ENCODE measurements at places on chromosomes 6 and 20.
A peak's percentile ranks its signal among the peaks of the same experiment; 100 is the strongest.

DNA sequence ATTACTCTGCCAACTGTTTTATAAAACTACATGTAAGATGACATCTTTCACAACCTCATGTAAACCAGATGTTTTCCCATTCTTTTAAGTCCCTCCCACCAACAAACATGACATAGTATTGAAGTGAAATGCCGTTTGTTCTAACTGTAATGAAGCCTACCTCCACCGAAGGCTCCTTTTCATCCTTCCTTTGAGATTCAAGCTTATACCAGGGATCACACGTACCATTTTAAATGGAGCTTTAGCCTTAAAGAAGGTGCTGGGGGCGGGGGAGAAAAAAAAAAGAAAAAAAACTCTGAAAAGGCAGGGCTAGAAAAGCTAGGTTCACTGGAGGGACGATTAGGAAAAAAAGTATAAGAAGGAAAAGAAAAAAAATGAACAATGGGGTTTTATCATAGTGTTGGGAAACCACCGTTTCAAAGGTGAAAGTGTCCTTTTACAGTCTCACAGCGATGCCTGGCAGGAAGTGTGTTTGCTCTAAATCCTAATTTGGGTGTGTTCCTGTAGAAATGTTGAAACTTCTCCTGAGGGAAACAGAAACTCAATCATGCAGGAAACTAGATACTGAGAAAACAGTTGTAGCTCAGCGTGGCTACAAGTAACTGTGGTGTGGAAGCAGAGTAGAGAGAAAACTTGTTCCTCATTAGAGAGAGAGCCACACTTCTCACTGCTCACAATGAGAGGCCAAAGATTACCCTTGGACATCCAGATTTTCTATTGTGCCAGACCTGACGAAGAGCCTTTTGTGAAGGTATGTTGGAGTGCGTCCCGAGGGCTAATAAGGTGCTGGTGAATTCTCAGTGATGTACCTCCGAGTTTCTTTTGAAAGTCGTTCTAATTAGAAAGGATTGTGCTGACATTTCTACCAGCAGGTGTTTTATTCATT, 37.6 kb upstream of the HINT3 start:
- peak; percentile 23 for DNase-seq

DNA sequence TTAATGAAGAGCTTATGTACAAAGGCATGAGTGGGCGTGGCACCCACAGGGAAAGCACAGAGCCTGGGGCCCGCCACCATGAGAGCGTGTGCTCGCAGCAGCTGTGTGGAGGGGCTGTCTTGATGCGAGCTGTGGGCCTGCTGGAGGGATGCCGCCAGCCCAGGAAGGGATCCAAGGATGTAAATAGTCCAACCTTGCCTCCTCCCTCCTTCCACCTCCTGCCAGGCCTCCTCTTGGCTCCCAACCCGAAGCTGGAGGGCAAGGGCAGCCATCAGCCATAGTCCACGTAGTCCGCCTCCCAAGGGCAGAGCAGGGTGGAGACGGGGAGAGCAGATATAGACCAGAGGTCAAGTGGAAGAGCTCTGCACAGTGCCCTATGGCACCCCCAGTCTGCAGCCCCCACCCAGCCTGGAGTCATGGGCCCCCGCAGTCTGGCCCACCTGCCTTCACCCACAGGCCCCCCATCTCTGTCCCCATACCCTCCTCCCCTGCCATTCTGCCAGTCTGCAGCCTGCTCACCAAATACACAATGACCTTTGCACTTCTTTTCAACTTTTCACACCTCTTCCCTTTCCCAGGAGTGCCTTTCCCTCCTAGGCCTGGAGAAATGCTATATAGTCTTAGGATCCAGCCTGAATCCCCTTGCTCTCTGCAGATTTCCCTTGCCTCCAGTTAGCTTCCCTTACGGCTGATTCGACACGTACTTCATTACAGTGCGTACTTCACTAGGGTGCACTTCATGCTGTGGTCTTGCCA, 77.1 kb downstream of the SHLD1 start:
- no peak for DNase-seq

DNA sequence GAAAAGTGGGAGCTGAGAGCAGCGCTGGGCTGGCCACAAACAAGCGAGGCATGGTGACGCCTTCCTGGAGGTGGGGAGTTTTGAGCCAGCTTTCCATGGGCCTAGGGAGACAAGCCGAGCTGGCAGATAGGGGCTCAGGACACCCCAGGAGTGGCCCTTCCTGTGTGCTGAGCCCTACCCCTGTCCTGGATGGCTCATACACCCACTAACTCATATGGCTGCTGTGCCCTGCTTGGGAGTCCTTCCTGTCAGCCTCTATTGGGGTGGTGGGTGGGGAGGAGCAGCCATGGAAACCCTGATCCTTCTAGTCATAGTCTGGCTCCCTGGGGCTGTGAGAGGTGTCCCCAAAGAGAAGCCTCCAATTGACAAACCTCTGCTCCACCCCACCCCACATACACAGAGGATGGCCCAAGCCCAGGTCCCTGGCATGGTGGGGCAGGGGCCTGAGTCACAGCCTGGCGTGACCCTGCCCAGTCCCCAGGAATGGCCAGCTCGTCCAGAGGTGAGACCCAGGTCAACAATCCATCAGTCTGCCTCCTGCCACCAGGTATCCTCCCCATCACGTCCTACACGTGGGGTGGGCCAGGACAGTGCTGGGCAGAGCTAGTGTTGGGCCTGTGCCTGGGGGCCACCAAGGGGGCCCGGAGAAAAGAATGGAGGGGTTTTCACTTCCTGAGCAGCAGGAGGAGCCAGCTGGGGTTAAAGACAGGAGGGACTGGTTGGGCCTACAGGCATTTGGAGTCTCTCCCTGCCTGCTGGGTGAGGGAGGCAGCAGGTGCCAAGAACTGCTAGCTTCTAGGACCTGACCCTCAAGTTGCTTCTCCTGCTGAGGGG, 52.2 kb downstream of the MRPL14 start:
- DNase-seq: no peak

GRCh38 chr20:40636486-40636885, 52.5 kb downstream of the MAFB start:
- no peak for DNase-seq

DNA sequence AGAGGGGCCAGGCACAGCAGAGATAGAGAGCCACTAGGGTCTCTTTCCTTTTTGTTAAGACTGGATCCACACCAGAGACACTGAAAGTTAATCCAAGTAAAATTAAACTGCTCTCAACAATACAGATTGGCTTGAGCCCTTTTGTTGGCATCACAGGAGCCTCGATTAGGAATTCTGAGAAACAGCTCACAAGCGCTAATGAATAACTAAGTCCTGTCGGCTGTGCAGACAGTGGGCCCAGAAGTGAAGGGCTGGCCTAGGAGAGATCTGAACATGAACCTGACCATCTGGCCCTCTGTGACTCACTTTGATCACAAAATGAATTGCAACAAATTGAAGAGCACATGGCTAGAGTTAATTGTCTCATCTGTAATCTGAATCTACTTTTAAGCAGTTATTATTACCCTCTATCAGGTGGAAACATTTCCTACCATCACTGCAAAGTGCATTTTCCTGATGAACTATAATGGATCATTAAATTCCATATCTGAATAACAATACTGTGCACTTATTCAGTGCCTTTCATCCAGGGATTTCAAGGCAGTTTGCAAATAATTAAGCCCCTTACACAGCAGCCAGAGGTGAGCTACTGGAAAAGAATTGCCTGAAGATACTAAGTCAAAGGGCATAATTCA, 3.2 kb downstream of the BACH2 start:
- no peak for DNase-seq

DNA sequence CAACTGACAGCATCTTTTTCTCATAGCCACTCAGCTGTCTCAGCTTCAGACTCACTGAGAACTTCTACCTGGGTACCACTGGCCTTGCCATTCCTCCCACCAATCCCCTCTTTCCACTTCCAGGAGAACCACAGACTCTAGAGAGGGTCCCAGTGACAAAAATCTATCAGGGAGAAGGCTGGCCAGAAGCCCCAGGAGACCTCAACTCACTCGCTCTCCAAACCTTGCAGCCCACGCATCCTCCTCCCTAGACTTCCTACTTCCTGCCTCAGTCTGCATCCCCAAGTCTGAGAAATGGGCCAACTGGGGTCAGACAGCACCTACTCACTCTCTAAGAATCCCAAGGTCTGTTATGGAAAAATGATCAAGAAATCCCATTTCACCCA, 1.2 kb downstream of the TMEM239 start:
- DNase-seq: no peak

- peak; percentile 70 for DNase-seq
Observed at GRCh38 chr20:43537921-43538877, 20.6 kb upstream of the SGK2 start.

GRCh38 chr20:47810116-47810677, 24.9 kb upstream of the SULF2 start:
- DNase-seq: no peak

- no peak for DNase-seq
Observed at GRCh38 chr20:6492271-6493055, 275.0 kb upstream of the BMP2 start.

DNA sequence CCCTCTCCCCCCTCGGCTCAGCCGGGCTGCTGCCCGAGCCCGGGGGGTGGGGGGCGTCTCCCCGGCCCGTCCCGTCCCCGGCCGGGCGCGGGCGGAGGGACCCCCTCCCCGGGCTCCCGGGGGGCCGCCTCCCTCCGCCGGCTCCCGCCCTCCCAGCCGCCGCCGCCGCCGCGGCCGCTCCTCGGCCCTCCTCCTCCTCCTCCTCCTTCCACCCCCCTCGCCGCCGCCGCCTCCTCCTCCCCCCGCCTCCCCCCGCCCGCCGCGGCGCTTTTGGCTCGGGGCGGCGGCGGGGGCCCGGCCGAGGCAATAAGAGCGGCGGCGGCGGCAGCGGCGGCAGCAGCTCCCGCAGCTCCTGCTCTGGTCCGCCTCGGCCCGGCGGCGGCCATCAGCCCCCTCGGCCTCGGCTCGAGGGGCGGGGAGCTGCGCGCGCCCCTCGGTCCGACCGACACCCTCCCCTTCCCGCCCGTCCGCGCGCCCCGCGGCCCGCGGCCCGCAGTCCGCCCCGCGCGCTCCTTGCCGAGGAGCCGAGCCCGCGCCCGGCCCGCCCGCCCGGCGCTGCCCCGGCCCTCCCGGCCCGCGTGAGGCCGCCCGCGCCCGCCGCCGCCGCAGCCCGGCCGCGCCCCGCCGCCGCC, 38.7 kb downstream of the GNAS start:
- peak; percentile 68 for DNase-seq

- no peak for DNase-seq
Observed at GRCh38 chr6:163398115-163398514, 16.4 kb upstream of the QKI start.

DNA sequence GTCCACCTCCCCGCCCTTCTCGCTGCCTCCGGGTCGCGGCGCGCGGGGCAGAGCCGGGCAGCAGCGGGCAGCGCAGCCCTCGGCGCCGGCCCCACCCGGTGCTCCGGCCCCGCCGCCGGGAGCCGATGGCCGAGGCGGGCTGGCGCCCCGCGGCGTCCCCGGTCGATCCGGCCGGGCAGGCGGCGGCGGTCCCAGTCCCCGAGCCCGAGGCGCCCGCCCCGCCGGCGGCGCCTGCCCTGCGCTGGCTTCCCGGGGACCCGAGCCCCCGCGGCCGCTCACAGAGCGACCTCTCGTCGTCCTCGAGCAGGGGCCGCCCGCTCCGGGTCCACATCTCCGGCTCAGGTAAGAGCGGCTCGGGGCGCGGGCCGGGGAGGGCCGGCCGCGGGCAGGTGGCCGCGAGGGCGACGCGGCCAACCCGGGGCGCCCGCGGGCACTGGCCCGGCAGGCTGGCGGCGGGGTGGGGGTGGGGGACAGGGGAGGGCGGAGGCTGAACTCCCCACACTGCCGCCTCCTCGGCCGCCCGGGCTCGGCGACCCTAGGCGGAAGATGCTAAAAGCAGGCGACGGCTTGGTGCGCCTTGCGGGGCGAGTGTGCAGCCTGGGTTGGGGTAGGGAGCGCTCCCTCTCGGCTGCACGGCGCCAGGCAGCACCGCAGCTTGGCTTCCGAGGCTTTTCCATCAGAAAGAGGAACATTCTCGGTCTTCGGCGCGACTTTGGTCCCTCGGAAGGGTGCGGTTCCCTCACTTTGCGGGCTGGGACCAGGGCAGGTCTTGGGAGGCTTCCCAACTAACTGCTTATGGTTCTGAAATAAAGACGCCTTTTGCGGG, 25.6 kb upstream of the FUCA2 start:
- DNase-seq: peak; percentile 69

DNA sequence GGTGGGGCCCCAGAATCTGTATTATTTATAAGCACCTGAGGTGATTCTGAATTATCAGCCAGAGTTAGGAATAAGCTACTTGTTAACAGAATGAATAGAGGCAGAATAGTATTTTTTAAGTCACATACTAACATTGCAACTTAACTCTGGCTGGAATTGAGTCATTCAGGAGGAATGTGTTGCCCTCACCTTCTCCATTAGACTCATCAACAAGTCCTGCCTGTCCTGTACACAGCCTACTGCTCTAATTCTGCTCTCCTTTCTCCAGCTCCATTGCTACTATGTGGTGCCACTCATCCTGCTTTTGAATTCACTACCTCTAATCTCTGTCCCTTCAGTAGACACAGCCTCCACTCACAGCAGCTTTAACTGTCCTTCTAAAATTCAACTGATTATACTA, 669.4 kb downstream of the DHX35 start:
- no peak for DNase-seq

DNA sequence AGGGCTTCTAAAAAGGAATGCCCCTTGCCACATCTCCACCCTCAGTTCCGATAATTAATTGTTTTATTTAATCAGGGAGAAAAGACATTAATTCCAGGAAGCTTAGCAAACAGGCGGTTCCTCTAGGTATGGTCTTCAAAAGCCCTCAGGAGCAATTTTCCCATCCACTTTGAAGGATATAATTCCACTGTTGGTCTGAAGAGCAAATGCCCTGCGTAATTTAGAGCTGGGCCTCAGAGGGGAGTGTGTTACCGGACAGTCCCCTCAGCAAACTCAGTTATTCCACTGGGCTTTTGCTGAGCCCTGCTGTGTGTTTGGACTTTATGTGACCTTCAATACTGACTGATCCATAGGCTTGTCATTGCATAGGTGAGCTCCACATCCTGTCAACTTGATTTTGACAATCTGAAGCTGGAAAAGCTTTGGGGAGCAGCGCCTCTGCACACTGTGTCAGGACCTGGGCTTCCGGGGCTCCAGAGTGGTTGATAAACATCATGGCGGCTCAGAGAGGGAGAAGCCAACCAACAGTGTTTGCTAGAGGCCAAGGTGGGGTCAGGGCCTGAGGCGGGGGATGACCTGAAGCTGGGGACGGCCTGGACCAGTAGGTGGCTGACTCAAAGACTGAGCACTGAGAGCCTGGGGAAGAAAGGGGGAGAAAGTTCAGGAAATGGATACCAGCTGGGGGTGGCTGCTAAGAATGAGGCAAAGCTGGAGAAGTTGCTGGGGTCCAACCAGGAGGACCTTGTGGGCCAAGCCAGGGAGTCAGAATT, 43.5 kb downstream of the PPP1R14C start:
- DNase-seq: no peak

DNA sequence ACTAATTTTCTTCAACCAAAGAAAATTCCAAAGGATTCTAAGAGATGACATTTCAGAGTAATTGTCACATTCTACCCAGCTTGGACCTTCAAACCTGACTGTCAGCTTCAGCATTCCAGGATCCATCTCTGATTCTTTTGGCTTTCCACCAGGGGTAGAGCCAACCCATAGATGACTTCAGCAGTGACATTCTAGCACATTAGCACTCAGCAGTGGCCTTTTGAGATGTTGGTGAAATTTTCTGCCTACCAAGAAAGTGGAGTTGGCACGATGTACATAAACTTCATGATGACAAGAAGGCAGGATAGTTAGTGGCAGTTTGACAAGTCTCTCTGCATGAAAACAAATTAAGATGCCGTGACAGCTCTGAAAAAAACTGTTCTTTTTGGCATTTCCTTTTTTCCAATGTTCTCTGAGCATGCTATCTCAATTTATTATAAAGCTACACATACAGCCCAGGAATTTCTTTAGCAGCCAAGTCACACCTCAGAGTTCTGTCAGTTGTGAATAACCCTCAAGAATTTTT, 466.5 kb upstream of the RNF217 start:
- DNase-seq: no peak

- no peak for DNase-seq
Observed at GRCh38 chr6:77038807-77039206, 424.5 kb downstream of the HTR1B start.
